ENCODE measurements at places on chromosomes 1 and 21. TPM values are rescaled to one million over a fixed set of nuclear protein-coding genes. Genes with fewer than 3 reads are reported as not detected.

Gene PBX1
- 56.5 TPM for total RNA-seq

Gene MAD2L2
- 41.3 TPM for total RNA-seq

Gene NHLH1
- not detected for total RNA-seq

Gene GJA5
- 45.2 TPM for total RNA-seq

Gene RBBP5
- 15.6 TPM for total RNA-seq

Gene OR2T29
- not detected for total RNA-seq

Gene TRNP1
- total RNA-seq = 13.3 TPM

Gene CRYBG2
- total RNA-seq = not detected

Gene C1orf94
- total RNA-seq = not detected

GRCh38 chr1:180133193-180133592, 21.5 kb upstream of the QSOX1 start:
- no peak for DNase-seq

DNA sequence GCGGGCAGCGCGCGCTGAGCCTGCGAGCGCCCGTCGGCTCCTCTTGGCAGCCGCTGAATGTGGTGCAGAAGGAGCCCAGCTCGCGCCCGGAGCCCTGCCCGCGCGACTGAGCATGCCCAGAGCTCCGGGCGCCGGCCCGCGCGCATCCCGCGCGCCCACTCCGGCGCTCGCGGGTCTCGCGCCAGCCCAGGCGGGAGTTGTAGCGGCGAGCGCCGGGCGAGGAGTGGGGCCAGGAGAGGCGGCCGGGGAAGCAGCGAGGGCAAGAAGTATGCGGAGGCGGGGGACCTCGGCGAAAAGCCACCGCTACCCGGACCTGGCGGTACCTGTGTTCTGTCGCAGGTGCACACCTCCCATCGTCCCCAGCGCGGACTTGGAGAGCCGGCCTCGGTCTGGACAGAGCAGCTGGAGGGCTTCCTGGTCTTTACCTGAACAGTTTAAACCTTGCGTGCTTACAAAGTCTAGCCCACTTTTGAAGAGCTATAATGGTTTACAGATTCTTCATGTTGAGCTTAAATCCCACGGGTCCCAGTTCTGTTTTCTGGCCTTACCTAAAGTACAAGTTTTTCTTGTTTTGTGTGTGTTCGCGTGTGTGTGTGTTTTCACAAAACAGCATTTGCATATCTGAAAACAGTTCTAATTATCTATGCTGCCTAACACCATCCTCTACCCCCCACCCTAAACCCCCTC, at the start of gene DDAH1:
DDAH1 (minus strand) TSS at position 61 of the 687 bp plus-strand sequence. CDS start 114 bp downstream, outside the sequence.
- DNase-seq = no peak

GRCh38 chr1:161805399-161806197, 39.5 kb downstream of the ATF6 start:
- no peak for DNase-seq

DNA sequence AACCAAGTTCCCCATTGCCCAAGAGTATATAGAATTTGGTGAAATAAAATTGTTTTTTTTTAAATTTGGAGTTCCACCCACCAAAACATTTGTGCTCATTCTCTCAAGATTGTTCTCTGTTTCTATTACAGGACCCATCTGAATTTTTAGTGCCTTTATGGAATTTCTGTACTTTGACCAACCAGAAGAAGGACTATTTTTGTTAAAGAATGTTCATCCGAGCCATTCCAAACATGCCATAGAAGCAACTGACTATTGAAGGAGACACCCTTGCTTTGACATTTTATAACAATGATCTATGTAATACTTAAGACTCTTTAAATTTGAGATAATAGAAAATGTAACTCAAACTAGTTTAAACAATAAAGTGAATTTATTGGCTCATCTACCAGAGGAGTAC, 655.7 kb upstream of the ADAMTS5 start:
- no peak for DNase-seq

- no peak for DNase-seq
Measured at GRCh38 chr1:152148981-152149380, 10.0 kb downstream of the RPTN start.

- DNase-seq = no peak
Measured at GRCh38 chr1:215865060-215865459, 298.0 kb downstream of the KCTD3 start.

- DNase-seq = no peak
Measured at GRCh38 chr1:233975486-233975885, 71.0 kb downstream of the SLC35F3 start.

- no peak for DNase-seq
Measured at GRCh38 chr1:62530516-62531154, 66.7 kb upstream of the ANGPTL3 start.

DNA sequence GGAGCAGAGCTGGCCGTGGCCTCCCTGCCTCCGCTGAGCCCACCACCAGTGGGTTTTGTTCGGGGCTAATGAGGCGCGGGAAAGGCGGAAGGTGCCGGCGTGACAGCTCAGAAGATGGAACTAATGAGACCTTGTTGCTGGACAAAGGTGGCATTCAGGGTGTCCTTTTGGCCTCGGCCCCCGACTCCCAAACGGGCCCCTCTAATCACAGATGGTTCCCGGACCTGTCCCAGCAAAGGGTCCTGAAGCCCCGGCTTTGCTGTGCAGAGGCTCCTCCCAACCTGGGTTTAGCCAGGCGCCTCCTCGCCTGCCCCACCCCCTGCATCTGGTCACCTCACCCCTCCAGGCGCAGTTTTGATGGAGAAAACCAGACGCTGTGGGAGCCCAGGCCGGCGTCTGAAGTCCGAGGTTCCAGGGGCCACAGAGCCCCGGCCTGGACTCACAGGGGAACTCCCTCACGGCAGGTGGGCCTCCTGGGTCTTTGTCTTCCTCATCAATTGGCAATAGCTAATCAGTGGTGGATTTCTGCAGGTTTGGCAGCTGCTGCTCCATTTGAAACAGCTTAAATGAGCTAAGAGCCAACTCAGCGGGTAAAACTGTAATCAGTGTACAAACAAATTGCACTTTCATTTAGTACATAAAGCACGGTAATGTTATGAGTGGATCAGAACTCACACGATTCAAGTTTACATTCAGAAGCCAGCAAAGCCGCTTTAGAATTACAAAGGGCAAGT, 44.3 kb upstream of the ADARB1 start:
- no peak for DNase-seq

All from omental fat pad (tissue), 4 donors.